ENCODE measurements at places on chromosomes 13 and 19. TPM values are rescaled to one million over a fixed set of nuclear protein-coding genes. Genes with fewer than 3 reads are reported as not detected.

Gene OSCAR
- 0.80 TPM for total RNA-seq

Gene CYP2S1
- 0.50 TPM for total RNA-seq

DNA sequence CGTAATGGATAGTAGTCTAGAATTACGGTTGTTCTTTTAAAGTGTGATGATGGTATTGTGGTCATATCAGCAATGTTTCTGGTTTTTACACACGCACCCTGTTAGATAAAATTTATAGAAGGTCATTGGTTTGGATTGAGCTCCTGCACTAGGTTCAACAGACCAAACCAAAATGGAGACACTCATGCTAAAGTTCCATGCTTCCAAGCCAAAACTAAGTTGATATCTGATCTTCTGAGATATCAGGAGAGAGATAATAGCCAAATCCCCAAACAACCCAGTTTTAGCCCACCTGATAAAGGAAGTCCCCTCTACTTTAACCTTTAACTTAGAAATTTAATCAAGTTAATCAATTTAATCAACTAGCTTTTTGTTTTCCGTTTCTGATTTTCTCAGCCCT is 1.2 kb downstream of the NOSIP start:
- no peak for DNase-seq

GRCh38 chr19:34502582-34503411 is 21.2 kb downstream of the WTIP start:
- DNase-seq, result no peak

DNA sequence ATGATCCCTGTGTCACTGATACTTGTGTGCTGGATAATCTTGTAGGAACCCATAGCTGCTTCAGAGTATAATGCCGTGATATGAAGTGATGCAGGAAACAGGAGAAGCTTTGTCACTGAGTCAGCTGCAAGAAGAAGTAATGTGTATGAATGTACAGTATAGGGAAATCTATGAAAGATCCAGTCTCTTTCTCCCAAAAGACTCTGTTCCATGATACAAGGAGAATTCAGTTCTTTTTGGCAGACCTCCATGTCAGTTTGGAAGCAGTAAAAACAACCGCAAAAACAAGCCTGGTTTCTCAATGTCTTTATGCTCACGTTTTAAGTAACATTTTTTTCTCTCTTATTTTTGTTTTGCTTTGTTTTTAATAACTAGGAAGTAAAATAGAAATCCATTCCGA is 33.9 kb downstream of the PCDH17 start:
- no peak for DNase-seq

DNA sequence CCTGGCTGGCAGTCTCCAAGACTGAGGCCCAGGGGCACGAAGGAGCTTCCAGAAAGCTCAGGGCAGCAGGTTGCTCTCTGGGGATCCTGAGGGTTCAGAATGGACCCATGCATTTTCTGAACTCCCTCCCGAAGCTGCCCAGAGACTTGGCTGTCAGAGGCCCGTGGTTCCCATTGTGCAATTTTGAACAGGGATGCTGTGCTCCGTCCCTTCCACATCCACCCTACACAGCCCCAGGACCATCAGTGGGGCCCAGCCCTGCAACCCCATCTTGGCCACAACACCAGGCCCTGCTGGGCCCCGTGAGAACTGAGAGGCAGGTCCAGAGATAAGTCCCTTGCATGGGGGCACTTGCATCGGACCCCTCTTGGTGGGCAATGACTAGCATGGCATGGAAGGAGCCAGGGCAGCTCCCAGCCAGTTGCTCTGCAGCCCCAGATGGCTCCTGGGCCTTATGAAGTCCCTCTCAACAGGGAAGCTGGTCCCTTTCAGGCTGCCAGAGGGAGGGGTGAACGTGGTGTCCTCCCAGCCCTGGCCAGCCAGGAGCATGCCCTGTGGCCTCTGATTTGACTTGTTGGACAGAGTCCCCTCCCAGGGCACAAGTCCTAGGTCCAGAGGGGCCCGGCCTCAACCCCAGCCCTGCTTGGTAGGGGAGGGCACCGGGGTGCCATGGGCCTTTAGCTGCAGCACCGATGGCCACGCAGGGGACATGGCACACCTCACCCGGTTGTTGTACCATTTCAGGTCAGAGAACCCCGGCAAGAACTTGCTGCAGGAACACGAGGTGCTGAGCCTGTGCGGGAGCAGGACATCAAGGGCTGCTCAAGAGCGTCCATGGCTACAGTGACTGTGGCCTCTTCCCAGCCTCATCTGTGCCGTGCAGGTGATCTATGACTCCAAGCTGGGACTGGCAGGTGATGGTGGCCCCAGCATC is 17.3 kb upstream of the ZNF14 start:
- DNase-seq, result no peak

- no peak for DNase-seq
Measured at GRCh38 chr19:51324167-51324481, 12.7 kb downstream of the IGLON5 start.
